ENCODE measurements at places on chromosomes 3 and 15.

DNA sequence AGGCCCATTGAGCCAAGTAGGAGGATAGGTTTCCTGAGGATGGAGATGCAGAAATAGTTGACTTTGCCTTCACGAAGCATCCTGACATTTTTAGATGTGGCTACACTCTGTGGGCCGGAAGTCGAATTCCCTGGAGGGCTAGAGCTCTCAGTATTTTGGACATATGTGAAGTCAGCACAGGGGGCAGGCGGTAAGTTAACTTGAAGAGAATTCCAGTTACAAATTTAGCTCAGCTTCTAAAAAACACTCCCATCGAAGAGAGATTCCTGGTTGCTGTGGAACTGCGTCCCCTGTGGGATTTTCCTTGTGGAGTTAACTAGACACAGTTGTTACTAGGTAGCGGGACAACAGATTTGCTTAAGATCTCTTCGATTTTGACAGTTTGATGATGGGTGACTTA is 161.9 kb upstream of the RGMA start:
- DNase-seq = no peak

GRCh38 chr3:128875556-128876120 is 3.8 kb upstream of the ACAD9 start:
- peak; percentile 28 for DNase-seq

GRCh38 chr3:51706788-51707731 is at the start of gene GRM2:
Gene GRM2 (plus strand): TSS chr3:51707068. CDS start chr3:51708984, 1,916 bp downstream.
- peak; percentile 77 for DNase-seq

DNA sequence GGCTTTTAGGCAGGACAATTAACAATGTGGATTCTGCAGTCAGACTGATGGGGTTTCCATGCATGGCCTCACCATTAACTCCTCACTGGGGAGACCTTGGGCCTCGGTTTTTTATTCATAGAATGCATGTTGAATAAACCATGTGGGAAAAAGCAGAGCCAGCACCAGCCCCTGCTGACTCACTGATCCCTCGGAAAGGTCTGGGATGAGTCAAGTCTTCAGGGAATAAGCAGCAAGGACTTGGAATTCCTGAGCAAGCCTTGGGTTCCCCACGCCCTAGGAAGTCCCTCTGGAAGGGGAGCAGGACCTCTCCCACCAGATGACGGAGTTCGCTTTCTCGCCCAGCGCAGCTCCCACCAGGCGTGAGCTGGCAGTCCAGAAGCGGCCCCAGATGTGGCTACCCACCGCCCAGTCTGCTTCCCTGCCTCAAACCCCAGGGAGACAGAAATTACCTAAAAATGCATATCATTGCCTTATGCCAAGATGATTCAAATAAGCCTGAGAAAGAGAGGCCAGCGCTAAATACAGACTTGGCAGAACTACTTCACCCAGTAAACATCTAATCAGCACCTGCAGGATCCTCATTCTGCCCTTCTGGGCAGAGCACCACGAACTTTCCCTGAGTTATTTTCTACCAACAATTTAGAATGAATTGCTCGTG is 45.4 kb downstream of the BTD start:
- peak; percentile 99 for DNase-seq

- DNase-seq = peak; percentile 37
These were observed 47.1 kb upstream of the MAPKBP1 start for GRCh38 chr15:41727143-41727542.

DNA sequence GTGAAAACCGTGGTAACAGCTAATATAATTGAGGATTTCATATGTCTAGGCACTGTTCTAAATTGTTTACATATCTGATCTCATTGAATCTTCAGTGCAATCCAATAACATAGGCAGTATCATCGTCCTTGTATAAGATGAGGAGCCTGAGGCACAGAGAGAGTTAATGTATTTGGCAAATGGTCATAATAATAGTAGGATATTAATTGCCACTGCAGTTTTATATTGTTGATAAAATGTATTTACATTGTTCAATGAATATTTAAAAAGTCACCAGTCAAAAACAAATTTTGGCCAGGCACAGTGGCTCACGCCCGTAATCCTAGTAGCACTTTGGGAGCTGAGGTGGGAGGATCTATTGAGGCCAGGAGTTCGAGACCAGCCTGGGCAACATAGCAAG is 88.5 kb downstream of the EEFSEC start:
- no peak for DNase-seq

- DNase-seq = no peak
These were observed 48.8 kb downstream of the CHRD start for GRCh38 chr3:184428561-184429175.

DNA sequence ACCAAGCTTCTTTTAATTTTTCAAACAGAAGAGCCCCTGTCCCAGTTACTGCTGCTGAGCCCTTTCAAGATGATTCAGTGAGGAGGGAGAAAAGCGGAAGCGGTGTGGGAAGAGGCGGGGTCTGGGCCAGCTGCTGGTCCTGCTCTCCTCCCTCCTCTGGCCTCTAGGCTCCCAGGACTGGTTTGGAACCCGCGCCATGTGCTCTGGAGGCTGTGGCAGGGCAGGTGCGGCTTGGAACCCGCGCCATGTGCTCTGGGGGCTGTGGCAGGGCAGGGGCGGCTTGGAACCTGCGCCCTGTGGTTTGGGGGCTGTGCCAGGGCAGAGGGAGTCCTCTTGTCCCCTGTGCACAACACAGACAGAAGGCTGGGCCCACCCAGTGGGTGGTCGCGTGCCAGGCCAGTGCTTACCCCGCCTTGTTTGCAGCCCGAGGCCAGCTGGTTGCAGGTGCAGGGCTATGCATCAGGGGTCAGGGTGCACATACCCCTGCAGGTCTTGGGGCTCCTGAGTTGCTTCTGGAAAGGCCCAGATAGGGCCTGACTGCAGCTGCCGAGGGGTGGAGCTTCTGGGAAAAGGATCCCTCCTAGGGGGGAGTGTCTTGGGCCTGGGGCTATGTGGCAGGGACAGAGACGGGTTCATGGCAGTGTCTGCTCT is 12.2 kb downstream of the ALG1L2 start:
- DNase-seq = no peak

- no peak for DNase-seq
These were observed 89.0 kb downstream of the NPAP1 start for GRCh38 chr15:24764375-24765171.

DNA sequence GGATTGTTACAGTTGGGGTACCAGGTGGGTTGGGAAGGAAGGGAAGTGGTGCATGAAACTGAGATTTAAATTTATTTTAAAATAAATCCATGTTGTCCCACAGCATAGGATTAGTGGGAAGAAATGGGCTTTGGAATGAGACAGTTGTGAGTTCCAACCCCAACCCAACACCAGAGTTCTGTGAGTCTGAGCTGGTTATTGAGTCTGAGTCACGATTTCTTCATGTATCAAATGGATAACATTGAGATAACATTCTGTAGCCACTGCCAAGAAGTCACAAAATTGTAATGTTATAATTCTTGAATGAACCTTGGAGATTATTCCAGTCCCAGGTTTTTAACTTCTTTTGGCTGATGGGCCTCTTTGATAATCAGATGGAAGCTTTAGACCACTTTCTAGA is 13.7 kb downstream of the IFT122 start:
- peak; percentile 47 for DNase-seq

DNA sequence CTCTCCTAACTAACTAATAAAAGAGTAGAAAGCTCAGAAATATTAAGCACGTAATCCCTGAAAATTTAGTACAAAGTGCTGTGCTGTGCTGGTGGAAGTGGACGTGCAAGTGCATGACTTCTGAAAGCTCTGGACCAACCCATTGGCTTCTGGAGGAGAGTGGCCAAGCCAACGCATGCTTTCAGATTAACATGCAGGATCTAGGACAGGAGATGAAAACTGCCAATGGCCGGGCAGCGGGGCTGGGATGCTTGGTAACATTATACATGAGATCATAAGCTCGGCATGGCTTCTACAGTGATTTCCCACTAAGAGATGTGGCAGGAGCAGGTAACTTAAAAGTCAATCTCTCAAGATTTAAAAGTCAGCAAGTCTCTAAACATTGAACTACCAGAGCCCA is 170.8 kb upstream of the SNTN start:
- no peak for DNase-seq

Data from brain microvascular endothelial cell (primary cell).